Foreskin fibroblast (primary cell): ENCODE measurements at places on chromosomes 2 and 18.

DNA sequence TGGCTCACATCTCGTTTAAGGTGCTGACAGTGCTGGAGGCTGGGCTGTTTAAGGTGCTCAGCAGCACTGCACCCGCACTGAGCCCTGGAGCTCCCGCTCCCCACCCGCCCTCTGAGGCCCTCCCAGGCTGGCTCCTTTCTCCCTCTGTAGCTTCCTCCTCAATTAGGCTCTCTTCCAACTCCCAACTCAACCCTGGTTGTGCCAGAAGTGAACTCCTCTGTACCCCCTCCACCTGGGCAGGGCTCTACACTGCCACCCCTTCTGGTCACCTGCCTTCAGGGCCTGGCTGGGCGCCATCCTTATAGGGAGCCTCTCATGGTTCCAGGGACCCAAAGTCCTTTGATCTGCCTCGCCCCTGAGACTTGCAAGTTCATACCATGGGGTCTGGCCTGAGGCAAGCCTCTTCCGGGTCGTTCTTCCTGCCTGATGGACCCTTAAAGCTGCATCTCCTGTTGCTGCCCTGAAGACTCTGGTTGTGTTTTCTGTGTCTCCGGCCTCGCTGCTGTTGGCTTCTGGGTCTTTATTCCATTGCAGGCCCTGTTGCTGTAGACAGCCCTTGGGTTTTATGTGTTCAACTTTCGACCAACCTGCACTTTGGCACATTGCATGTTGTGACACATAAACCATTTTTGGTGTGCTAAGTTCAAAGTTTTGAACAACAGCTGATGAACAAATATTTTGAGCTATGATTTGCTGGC, 199.6 kb downstream of the LDLRAD4 start:
- DNase-seq, result no peak

- no peak for DNase-seq
Measured at GRCh38 chr2:100051253-100051652, 91.1 kb downstream of the AFF3 start.

DNA sequence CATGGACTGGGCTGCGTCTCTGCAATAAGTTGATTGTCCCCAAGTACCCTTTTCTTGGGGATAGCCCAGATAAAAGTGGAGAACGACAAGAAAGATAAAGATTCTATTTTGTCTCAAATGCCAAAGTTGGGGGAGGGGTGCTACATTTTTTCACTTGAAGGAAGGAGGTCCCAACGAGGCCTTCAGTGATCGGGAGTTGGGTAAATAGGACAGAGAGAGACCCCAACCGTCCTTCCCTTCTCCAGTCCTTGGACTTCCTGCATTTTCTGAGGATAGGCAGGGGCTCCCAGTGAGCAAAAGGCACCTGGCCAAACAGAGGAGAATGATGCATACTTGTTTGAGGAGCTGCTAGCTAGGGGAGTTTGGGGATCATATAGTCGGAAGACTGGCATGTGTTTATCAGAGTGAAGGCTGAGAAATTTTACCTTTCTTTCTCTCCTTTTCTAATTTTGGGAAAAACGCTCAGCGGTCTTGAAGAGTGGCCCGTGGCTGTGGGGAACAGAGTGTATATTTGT, 3.5 kb upstream of the EN1 start:
- no peak for DNase-seq

- no peak for DNase-seq
Measured at GRCh38 chr2:82650038-82650437, 1809.0 kb downstream of the SUCLG1 start.

DNA sequence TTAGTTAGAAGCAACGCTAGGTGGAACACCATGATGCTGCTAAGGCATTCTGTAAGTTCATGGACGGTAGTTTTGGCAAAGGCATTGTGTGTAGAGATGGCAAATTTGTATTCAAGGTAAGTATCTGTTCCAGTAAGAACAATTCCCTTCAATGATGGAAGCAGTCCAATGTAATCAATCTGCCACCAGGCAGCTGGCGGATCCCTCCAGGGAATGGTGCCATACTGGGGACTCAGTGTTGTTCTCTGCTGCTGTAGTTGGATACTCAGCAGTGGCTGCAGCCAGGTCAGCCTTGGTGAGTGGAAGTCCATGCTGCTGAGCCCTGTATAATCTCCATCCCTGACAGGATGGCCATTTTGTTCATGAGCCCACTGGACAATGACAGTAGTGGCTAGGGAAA, 62.8 kb downstream of the ARL6IP6 start:
- DNase-seq, result no peak

- no peak for DNase-seq
Measured at GRCh38 chr2:127183771-127184170, 36.3 kb downstream of the CYP27C1 start.

DNA sequence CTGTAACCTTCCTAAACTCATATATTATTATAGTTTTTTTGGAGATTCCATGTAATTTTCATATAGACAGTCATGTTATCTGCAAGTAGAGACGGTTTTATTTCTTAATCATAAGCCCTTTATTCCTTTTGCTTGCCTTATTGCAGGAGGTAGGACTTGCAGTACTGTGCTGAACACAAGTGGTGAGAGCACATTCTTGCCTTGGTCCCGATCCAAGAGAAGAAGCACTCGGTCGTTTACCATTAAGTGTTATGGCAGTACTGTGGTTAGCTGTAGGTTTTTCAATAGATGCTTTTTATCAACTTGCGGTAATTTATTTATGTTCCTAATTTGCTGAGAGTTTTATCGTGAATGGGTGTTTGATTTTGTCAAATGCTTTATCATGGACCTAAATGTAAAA, 305.7 kb downstream of the DYSF start:
- DNase-seq, result no peak

GRCh38 chr2:215143458-215143857, 5.0 kb upstream of the ABCA12 start:
- DNase-seq, result no peak

GRCh38 chr18:55252053-55252675, 292.9 kb upstream of the CCDC68 start:
- no peak for DNase-seq

GRCh38 chr2:33064349-33064801, 117.6 kb downstream of the LTBP1 start:
- DNase-seq, result no peak

- no peak for DNase-seq
Measured at GRCh38 chr18:51514128-51514527, 316.6 kb upstream of the MEX3C start.

DNA sequence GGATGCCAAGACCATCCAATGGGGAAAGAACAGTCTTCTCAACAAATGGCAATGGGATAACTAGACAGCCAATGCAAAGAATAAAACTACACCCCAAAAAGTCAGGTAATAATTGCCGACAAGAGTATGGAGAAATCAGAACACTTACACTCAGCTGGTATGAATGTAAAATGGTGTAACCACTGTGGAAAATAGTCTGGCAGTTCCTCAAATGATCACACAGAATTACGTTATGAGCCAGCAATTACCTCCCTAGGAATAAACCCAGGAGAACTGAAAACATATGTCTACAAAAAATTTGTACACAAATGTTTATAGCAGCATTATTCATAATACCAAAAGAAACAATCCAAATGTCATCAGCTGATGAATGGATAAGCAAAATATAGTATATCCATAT, 8.8 kb downstream of the IWS1 start:
- peak; percentile 12 for DNase-seq

DNA sequence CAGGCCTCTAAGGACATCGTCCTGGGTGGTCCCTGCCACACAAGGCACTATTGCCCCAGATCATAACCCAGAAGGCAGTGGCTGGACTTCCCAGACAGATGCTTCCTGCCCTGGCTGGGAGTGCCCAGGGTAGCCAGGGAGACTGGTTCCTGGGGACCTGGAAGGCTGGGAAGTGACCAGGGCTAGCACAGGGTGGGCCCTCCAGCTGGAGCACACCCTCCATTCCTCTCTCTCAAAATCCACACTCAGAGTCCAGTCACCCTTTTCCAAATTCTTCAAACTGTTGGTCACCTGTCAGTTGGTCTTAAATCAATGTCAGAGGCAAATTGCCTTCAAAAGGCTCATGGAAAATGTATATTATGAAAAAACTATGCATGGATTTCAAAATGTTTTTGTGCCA, 11.6 kb upstream of the TUBB6 start:
- DNase-seq, result peak; percentile 40

- no peak for DNase-seq
Measured at GRCh38 chr18:74529811-74530583, 4.3 kb upstream of the CNDP1 start.

- DNase-seq, result peak; percentile 32
Measured at GRCh38 chr18:55650363-55650870, 62.4 kb upstream of the TCF4 start.

DNA sequence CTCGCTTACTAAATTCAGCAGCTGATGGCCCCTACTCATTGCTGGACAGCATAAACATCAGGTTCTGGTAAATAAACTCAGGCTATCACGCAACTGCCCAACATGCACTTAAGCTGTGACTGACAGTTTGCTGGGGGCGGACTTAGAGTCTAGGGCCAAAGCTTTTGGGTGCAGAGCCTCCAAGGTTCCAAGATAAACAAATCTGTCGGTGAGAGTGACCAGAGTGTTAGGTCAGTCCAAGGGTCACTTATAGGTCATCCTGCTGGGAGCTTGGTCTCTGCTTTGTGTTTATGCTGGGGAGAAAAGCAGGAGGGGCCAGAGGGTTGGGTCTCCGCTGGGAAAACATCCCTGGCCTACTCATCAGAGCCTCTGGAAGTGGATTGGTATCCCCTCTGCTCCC, 188.6 kb upstream of the GATA6 start:
- DNase-seq, result no peak

- peak; percentile 12 for DNase-seq
Measured at GRCh38 chr2:233706720-233707119, 6.0 kb upstream of the UGT1A5 start.

DNA sequence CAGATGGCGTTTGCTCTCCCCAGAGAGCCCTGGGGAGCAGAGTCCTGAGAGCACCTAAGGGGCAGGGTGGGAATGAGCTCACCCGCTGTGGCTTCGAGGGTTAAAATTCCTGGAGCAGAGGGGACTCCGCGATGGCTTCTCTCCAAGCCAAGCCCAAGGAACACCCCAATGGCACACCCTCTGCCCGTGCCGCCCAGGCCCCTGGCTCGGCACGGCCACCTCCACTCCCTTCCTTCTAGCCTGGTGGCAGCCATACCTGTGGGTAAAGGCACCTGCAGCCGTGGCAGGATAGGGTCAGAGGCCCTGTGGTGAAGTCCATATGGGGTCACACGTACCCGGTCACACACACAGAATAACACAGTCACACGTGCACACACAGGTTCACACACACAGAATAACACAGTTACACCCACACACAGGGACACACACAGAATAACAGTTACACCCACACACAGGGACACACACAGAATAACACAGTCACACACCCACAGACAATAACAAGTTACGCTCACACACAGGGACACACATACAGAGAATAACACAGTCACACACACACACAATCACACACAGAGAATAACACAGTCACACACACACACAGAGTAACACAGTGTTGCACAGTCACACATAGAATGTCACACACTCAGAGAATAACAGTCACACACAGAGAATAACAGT, 50.5 kb downstream of the RAMP1 start:
- no peak for DNase-seq

GRCh38 chr2:2812117-2812516, 481.0 kb upstream of the MYT1L start:
- no peak for DNase-seq

- DNase-seq, result no peak
Measured at GRCh38 chr2:28764909-28765711, 13.5 kb downstream of the PPP1CB start.

DNA sequence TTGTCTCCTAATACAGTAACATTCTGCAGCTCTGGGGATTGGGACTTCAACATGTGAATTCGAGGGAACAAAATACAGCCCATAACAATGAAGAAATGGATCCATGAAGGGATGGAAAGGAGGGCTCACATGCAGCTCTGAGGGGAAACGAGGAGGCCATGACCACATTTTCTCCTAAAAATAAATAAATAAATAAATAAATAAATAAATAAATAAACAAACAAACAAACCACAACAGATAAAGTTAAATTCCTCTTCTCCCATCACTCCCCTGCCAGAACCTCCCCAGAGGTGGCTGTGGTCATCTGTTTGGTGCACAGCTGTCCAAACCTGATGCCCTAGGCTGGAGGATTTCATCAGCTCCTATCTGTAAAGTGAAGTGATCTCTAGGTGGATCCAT, 42.7 kb downstream of the MAL start:
- no peak for DNase-seq

DNA sequence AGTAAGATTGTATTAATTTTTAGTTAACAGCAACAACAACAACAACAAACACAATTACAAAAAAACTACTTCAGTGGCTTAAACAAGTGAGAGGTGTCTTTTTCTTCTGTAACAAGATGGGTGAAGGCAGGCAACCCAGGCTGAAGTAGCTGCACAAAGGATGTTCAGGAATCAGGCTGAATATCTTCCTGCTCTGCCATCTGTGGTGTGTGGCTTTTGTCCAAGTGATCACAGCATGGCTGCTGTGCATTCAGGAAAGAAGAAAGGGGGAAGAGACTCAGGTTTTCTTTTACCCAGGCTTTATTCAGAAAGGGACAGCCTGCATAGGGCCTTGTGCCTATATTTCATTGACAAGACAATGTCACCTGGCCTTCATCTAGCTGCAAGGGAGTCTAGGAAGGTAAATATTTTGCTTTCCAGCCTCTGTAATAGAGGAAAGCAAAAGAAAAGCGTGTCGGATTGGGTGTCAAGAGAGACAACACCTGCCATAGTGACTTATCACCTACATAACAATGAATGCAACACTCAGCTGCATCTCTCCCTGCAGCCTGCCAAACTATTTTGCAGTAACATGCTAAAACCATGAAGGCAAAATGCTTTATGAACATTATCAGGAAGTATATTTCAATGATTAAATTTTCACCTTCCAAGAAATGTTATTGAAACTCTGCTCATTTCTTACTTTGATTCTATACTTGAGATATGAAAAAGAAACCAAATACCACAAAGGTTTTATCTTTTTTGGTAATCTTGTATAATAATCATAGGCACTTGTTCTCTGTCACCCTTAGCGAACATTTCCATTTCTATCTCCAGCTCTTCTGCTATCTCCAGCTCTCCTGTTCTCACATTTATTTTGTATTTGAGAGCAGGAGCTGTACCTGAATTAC, 14.6 kb downstream of the G6PC2 start:
- no peak for DNase-seq

- no peak for DNase-seq
Measured at GRCh38 chr18:32049393-32050171, 31.0 kb downstream of the RNF125 start.

DNA sequence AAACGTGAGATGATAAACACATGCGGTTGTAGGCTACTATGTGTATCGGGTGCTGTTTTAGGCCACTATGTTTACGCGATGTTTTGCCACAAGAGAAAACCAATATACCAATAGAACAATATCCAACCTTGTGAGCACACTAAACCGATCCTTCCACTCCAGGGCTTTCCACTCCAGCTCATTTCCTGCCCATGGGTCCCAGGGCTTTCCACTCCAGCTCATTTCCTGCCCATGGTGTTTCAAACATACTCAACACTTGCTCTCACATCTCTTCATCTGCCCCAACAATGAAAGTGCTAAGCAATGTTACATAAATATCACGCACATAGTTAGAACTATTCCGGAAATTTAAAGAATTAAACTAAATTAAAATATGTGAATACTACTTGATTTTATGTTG, 80.0 kb downstream of the EPB41L3 start:
- DNase-seq, result no peak
